ENCODE measurements at places on chromosomes 1 and 21.

DNA sequence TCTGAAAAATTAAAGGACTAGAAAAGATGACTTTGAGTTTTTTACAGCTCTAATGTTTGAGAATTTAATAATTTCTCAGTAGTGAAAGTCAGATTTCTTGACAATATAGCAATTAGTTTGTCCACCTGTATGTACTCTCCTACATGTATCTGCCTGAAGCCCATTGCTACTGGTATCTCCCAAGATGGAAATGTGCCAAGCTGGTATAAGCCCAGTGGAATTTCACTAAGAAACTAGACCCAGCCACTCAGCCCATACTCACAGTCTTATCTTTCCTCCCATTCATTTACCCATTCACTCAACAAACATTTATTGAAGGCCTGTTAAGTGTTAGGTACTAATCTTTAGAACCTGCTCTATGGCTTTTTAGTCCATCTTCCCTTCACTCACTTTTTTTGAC is 21.6 kb upstream of the TRIM45 start:
- no peak for DNase-seq

- no peak for DNase-seq
Measured at GRCh38 chr1:51534447-51534846, 15.4 kb upstream of the EPS15 start.

GRCh38 chr1:115437196-115437595 is 99.1 kb upstream of the NGF start:
- no peak for DNase-seq

GRCh38 chr1:90726425-90726985 is 9.4 kb upstream of the BARHL2 start:
- DNase-seq = no peak

DNA sequence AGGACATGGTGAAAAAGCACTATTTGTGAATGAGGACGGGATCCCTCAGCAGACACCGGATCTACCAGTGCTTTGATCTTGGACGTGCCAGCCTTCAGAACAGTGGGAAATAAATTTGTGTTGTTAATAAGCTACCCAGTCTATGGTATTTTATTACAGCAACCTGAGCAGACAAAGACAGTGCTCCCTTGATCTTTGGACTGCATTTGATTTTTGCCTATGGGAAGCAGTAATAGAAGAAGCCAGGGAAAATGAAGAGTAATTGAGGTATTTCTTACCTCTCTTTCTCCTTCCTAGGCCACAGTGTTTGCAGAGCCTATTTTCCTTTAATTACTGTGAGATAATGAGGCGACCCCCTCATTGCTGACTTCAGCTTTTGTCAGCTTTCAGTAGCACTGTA is 87.9 kb downstream of the PDE4B start:
- no peak for DNase-seq

DNA sequence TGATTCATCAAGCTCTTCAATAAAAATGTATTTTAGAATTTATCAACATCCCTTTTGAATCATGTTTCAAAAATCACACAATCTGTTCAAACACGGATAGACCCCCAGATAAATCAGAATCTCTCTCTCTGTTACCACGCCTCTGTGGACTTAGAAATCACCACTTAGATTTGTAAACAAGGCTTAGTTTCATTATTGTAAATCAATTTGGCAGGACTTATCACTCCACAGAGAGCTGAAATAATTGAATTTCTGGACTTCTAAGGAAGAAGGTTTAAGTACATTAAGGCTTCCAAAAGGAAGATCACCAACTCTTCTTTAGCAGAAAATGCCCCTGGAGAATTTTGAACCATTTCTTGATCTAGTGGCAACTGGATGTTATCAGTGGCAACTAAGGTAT is 100.4 kb downstream of the APP start:
- no peak for DNase-seq

GRCh38 chr1:2431103-2431502 is 18.7 kb upstream of the PEX10 start:
- no peak for DNase-seq

- DNase-seq = no peak
Measured at GRCh38 chr1:1215080-1215676, 1.2 kb upstream of the TNFRSF4 start.

DNA sequence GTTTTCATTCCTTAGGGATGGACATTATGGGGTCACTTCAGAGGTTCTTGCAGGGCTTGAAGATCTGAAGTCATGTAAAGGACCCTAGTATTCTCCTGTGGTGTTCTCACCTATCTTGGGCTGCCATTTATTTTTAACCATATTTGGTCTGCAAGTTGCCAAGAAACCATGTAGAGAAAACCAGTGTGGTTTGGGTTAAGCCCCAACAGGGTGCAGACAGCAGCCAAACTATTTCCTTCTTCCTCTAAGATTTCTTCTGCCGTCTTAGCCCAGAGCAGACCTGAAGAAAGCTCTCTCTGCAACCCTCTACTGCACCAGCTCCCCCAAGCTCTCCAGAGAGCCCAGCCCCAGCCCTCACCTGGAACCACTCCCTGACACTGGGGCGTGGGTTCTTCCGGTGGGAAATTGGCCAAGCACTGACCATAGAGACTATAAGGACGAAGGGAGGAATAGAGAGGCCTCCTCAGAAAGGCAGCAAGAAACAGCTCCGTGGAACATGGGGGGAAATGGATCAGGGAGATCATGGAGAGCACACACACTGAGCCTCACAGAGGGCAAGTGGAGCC is 136.6 kb downstream of the SYF2 start:
- no peak for DNase-seq

DNA sequence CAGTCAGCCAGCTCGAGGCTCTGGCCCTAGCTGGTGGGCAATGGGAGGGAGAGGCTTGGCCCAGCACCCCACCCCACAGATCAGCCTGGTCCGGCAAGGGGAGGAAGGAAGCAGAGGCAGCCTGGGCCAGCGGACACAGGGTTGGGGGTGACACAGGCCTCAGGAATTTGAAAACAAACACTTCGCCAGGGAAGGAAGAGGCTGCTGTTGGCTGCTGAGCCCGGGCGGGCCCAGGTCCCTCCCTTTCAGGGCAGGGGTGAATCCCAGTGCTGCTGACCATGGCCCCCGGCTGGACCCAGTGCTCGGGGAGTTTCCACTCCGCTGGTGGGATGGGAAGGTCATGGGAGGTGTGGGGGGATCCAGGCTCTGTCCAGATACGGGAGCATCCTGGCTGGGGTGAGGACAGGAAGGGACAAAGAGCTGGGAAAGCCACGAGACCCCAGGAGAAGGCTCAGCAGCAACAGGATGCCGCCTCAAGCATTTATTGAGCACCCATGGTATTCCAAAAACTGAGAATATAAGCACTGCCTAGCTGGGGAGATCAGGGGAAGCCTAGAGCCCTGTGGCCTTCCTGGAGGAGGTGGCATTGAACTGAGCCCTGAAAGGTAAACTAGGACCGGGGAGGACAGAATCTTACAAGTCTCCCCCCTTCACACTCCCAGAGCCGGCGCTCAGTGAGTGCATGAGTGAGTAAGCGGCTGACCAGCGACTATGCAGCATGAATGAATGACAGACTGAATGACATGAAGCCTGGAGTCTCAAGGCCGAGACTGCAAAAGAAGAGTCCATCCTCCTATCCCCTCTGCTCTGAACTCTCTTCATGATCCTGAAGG is 26.2 kb upstream of the EPHA2 start:
- DNase-seq = peak; percentile 96

- DNase-seq = no peak
Measured at GRCh38 chr21:14480411-14481031, 65.6 kb downstream of the SAMSN1 start.

DNA sequence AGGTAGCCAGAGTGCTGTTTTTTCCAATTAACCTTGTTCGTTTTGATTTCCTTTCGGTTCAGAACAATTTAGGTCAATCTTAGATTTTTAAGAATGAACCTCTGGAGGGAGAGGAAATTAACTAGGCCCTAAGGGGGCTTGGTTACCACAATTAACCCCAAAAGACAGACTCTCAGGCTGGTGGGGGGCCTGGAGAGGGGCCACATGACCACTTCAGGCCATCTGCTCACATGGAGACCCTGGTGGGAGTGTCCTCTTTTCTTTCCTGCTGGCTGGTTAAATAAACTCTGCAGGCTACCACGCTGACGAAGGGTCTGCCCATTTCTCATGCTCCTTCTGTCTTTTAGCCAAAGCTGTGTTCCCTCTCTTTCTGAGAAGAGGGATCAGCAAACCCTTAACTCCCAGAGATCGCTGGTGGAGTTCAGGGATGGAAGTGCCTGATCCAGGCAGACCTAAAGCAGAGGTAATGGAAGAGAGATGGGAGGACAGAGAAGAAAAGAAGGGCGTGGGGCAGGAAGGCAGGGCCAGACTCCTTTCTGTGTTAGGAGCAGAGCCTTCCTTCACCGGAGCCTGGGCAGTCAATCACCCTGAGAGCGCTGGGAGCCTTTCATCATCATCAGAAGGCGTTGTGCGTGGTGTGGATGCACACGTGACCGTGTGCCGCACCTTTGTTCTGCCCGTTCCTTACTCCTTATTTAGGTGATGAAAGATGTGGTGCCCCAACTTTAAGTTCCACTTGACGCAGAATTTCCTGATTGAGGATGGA is 58.5 kb downstream of the KIF26B start:
- no peak for DNase-seq

DNA sequence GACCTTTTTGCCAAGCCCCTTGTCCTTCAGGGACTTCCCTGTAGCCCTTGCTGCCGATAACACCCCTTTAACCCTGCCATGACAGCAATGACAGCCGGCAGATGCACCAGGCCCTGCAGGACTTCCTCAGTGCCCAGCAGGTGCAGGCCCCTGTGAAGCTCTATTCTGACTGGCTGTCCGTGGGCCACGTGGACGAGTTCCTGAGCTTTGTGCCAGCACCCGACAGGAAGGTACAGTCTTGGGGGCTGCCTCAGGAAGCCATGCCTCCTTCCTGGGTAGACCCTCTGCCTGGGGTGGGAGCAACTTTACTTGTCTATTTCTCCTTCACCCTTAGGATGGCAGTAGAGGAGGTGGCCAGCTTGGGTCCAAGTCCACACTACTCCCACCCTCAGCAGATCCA is 16.1 kb upstream of the PADI6 start:
- no peak for DNase-seq

GRCh38 chr1:12333036-12333785 is 103.4 kb downstream of the VPS13D start:
- DNase-seq = no peak

GRCh38 chr1:93620841-93621210 is 60.8 kb downstream of the BCAR3 start:
- DNase-seq = peak; percentile 92

DNA sequence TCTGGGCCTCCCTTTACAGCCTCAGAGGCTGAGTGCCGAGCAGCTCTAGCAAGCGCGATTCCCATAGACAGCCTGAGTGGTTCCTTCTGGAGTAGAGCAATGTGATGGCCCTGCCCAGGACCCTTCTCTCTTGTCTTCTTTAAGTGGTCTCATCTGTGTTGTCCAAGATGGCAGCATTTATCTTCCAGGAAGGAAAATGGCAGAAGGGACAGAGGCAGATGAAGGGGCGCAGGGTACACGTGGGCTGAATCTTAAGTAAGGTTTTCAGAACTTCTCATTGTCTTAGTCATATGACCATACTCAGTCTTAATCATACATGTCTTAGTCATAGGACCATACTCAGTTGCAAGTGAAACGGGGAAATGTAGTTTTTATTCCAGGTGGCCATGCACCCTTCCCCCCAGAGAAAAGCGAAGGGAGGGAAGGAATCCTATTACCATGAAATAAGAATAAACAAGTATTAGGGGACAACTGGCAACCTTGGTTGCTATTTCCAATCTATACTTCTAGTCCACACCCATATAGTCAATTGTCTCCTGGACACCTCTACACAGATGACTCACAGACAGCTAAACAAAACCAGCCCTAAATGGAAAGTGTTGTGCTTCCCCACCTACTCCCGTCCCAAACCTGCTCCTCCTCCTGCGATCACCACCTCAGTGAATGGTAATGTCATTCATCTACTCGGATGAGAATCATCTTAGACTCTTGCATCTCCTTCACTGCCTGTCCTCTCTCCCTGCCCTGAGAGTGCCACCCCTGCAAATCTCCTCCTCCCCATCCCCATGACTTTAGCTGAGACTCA is 13.3 kb downstream of the OVAAL start:
- DNase-seq = no peak

DNA sequence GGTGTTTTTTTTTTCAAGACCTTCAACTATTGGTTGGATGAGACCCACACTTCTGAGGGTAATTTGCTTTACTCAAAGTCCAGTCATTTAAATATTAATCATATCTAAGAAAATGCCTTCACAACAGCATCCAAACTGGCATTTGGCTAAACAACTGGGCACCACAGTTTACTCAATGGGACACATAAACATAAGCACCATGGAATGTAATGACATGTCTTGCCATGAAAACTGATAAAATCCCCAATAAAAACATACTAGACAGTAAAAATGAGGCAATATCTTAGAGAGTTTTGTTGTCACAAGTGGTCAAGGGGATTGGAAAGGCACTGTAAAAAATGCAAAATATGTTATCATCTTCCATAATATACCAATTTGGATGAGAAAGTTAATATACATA is 838.8 kb upstream of the ADAMTS5 start:
- DNase-seq = no peak

GRCh38 chr21:31233711-31234110 is 110.3 kb downstream of the TIAM1 start:
- DNase-seq = no peak

DNA sequence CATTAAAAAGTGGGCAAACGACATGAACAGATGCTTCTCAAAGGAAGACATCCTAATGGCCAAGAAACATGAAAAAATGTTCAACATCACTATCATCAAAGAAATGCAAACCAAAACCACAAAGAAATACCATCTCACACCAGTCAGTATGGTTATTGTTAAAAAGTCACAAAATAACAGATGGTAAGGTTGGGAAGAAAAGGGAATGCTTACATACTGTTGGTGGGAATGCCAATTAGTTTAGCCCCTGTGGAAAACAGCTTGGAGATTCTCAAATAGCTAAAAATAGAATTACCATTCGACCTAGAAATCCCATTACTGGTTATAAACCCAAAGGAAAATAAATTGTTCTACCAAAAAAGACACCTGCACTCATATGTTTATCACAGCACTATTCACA is 369.4 kb downstream of the KCNH1 start:
- DNase-seq = no peak

DNA sequence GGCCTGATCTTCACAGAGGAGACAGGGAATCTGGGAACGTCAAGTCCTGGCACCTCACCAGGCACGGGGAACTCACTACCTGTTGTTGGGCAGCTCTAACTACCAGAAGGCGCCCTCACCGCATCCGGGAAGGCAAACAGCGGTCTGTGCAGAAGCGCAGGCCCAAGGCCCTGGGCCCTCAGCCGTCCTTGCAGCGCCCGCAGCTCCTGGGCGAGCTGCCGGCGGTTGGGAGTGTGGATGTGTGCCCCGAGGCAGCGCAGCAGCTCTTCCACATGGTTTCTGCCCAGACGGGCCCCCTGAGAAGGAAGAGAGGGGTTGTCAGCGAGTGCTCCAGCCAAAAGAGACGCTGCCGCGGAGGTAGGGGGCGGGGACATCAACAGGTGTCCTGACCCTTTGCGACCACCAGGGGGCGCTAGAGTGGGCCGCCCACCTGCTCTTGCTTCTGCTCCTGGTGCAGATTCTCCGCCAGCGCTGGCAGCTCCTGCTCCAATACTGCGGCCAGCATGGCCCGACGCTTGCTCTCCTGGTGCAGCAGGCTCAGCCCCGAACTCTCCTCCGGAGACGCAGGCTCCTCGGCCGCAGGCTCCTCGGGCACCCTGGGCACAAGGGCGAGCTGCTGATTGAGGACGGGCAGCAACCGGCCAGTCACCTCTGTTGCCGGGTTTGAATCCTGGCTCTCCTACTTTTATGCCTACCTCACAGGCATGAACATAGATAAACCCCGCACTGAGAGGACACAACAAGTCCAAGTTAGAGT is 9.3 kb downstream of the MAP3K6 start:
- DNase-seq = peak; percentile 85

- no peak for DNase-seq
Measured at GRCh38 chr1:67830928-67831830, 2.1 kb downstream of the GNG12 start.
